ENCODE measurements at places on chromosomes 13 and 19.

DNA sequence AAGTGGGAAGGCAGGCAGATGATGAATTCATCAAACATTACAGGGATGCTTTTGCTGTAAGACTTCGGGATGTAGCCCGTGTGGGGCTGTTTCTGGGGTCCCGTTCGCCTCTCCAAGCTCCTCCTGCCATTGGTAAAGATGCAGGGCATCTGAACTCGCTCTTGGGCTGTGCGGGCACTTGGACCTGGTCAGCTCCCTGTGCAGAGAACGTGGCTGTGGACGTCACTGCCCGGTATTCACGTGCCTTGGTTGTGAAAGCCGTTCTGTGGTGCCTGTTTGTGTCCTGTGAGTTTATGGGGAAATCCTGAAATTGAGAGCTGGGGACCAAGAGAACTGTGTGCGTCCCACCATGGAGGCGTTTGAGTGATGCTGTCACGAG lies 5.4 kb downstream of the TFDP1 start:
- DNase-seq: no peak

DNA sequence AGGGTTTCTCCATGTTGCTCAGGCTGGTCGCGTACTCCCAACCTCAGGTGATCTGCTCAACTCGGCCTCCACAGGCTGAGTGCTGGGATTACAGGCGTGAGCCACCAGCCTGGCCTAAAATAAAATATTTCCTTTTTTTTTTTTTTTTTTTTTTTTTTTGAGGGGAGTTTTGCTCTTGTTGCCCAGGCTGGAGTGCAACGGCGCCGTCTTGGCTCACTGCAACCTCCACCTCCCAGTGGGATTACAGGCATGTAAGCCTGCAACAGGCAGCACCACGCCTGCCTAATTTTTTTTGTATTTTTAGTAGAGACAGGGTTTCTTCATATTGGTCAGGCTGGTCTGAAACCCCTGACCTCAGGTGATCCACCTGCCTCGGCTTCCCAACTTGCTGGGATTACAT lies 4.9 kb downstream of the ZNF506 start:
- DNase-seq: no peak

GRCh38 chr19:42272535-42272897 lies 3.5 kb downstream of the CIC start:
- no peak for DNase-seq

- DNase-seq: no peak
These were observed 221.7 kb upstream of the SPRY2 start for GRCh38 chr13:80562433-80563156.

DNA sequence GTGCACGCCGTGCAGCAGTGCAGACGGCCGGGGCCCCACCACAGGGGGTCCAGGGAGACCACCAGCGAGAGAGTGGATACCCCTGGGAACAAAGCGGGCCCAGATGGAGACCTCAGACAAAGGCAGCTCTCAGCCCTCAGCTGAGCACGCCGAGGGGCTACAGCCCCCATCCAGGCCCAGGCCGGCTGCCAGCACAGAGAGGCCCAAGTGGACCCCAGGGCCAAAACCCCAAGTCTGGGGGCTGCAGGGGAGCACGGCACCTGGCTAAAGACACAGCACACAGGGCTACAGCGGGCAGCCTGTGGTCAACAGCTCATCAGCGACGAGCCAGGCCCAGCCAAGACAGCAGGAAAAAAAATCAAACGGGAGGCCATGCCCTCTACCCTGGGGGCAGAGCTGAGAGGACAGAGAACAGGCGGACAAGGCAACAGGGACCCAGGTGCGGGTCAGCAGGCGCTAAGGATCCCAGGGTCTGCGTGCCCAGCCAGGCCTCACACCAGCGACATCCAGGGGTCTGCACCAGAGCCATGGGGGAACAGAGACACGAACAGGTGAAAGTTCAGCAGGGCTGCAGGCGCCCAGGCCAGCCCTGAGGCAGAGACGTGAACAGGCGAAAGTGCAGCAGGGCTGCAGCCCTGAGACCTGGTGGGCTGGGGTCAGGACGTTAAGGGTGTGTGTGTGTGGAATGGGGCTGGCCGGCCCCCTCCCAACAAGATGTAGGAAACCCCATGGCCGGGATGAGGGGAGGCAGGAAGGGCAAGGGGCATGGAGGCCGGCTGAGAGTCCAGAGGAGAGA lies 34.3 kb downstream of the RASA3 start:
- DNase-seq: no peak

GRCh38 chr13:97364031-97364430 lies 69.9 kb upstream of the RAP2A start:
- DNase-seq: no peak

GRCh38 chr19:17202249-17202648 lies 12.9 kb upstream of the USE1 start:
- DNase-seq: no peak

DNA sequence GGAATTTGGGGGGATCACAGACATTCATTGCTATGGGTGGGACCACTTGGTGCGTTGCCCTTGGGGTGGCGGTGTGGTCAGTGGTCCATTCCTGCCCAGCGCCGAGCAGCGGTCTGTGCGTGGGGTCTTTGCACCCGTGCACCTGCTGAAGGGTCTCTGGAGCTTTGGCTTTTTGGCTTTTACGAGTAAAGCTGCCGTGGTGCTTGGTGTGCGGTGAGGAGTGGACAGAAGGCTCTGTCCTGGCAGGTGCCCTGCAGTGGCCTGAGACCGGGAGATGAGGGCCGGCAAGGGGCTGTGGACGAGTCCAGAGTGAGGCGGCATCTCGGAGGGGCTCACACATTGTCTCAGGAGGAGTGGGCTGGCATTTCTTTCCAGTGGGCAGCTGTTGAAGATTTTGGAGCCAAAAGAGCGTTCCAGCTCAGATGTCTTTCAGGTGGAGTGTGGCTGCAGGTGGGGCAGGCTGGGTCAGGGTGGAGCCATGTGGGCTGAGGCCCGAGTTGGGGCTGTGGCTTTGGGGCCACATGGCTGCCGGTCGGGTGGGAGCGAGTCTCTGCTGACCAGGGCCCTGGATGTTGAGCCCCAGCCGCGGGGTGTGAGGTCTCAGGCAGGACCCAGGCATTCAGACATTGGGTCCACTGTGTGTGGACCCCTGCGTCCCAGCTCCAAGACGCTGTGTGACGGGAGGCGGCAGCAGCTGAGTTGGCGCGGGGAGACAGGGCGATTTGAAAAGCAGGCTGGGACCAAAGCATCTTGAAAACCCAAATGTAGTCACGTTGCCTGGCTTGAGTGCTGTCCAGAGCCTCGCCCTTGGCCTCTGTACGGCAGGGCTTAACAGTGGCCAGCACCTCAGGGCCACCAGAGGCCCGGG lies 11.7 kb downstream of the GNA11 start:
- DNase-seq: no peak

DNA sequence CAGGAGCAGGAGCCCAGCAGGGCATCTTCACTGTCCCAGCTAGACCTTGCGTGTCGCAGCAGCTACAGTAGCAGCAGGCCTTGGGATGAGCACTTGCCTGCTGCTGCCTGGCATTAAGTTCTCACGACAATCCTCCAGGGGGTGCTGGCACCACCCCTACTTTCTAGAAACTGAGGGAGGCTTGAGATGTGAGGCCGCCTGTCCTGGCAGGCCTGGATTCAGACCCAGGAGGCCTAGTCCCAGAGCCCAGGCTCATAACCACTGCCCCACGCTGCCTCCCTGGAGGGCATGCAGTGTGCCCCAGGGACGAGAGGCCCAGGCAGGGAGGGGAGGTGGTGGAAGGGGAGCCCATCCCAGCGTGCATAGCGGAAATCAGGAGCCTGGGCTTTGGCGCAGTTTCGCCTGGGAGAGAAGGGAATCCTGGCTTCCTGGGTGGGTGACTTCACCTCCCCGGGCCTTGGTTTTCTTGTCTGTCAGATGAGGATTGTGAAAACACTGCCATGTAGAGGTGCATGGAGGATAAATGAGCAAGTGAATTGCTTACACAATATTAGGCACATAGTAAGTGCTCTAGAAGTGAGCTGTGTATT lies 26.1 kb downstream of the PPP5C start:
- peak; percentile 63 for DNase-seq

DNA sequence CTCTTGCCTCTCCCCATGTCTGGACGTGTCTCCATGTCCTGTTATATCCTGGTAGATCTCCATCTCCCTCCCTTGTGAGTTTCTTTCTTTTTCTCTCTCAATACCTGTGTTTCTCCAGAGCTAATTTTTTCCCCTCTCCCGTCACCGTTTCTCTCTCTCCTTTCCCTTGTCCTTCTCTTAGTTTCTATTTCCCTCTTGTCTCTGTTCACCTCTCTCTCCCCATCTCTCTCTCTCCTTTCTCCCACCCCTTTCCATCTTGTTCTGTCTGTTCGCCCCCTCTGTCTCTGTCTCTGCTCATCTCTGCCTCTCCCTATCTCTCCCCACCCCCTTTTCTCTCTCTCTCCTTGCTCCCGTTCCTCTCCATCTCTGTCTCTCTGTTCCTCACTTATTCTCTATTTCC lies 13.0 kb downstream of the SLC8A2 start:
- no peak for DNase-seq

GRCh38 chr19:17522988-17523872 lies 11.8 kb downstream of the PGLS start:
- no peak for DNase-seq

DNA sequence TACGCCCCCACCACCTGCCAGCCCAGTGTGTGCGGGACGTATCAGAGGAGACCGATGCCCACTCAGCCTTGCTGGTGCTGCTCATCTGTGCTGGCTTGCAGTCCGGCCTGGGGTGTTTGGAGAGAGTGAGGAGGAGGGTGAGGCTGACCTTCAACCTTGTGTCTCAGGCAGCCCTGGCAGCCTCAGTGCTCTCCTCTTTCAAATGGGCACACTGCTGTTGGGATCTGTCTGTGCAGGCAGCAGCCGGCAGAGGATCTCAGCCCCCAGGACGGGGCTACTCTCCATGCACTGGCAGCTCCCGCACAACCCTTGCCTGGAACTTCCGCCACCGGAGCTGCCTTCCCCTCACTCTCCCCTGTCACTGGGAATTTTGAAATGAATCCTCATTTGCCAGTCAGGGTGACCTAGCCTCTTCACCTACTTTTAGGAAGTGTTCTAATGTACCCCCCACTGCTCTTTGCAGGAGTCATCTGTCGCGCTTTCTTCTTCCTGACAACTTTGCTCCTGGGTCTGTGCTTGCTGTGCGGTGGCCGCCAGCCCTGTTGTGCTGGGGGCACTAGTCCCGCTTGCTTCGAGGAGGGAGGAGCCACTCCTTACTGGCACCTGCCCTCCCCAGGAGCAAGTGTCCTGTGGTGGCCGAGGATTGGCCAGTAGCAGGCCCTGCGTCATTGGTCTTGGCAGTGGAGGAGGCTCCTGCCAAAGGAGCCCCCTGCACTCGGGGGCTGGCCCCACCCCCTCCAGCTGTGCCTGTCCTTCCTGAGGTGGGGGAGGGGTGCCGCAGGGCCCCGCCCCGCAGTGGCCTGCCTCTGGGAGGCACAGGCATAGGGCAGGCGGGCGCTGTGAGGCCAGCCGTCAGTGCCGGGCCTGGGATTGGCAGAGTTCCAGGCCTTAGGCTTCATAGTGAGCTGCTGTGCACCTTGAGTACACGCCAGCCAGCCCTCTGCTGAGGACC lies 53.4 kb downstream of the TSSK6 start:
- peak; percentile 52 for DNase-seq

GRCh38 chr13:73675821-73676220 lies 458.4 kb downstream of the KLF12 start:
- DNase-seq: no peak

- DNase-seq: no peak
These were observed 423 bp downstream of the KLK8 start for GRCh38 chr19:51000981-51001380.

- DNase-seq: no peak
These were observed 51.0 kb upstream of the PDX1 start for GRCh38 chr13:27868641-27869435.

GRCh38 chr19:34278783-34279182 lies 24.4 kb downstream of the GARRE1 start:
- DNase-seq: no peak

GRCh38 chr13:50712881-50713280 lies 130.6 kb downstream of the DLEU7 start:
- peak; percentile 11 for DNase-seq

DNA sequence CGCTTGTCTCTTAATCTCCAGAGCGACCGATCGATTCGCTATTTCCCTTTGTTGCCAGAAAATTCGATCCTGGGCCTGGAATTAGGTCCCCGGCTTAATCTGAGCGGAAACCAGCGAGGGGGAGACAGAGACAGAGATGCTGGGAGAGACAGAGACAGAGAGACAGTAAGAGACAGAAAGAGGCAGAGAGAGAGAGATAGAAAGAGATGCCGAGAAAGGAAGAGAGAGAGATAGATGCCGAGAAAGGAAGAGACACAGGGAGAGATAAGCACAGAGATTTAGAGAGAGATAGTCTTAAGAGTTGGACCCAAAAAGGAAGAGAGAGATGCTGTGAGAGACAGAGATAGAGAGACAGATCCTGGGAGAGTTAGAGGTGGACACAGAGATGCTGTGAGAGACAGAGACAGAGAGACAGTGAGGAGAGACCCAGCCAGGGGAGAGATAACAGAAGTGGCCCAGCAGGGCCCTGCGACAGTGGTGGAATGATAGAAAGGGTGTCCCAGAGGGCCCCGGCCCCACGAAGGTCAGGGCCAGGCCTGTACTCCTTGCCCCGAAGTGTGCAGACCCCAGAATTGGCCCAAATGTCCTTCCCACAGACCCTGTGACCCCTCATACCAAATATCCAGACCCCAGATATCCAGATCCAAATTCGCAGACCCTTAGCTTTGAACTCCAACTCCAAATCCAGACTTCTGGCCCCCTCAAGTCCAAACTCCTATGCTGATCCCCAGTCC lies 1.3 kb downstream of the ERFL start:
- no peak for DNase-seq

- no peak for DNase-seq
These were observed 650.8 kb upstream of the PCDH9 start for GRCh38 chr13:67880916-67881315.

DNA sequence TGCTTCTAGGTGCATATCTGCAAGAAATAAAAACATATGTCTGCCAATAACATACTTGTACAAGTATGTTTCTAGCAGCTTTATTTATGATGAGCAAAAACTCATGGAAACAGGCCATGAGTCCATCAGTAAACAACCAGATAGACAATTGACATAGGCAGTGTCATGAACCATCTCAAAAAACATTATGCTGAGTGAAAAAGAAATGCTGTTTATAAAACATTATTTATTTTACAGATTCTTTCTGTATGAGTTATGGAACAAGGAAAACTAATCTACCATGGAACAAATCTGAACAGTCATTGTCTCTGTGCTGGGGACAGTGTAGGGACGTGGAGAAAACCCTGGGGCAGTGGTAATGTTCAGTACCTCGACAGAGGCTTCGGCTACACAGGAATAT lies 283.9 kb downstream of the UQCRFS1 start:
- no peak for DNase-seq

DNA sequence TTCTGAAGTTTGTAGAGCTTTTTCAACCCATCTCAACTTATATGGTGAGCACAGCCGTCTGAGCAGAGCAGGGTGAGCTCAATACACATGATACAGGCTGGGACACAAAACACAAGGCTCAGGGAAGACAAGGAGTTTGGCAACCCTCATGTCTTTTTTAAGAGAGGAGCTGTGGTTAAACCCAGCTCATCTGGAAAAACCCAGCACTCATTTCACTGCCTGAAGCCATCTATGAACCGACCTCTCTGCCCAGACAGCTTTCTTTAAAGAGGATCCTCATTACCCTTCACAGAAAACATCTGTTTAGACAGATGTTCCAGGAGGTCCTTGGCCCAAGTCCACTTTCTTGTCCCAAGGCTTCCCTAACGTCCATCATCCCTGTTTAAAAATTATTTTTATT lies 170.0 kb upstream of the TSHZ3 start:
- DNase-seq: no peak

- DNase-seq: peak; percentile 17
These were observed 522.6 kb downstream of the RFC3 start for GRCh38 chr13:34340534-34340933.

GRCh38 chr19:8416796-8417195 lies 3.7 kb downstream of the MARCHF2 start:
- DNase-seq: no peak
